ENCODE measurements at places on chromosomes 2 and 18.

- DNase-seq, result no peak
These were observed 22.7 kb downstream of the MTHFD2 start for GRCh38 chr2:74221091-74221490.

DNA sequence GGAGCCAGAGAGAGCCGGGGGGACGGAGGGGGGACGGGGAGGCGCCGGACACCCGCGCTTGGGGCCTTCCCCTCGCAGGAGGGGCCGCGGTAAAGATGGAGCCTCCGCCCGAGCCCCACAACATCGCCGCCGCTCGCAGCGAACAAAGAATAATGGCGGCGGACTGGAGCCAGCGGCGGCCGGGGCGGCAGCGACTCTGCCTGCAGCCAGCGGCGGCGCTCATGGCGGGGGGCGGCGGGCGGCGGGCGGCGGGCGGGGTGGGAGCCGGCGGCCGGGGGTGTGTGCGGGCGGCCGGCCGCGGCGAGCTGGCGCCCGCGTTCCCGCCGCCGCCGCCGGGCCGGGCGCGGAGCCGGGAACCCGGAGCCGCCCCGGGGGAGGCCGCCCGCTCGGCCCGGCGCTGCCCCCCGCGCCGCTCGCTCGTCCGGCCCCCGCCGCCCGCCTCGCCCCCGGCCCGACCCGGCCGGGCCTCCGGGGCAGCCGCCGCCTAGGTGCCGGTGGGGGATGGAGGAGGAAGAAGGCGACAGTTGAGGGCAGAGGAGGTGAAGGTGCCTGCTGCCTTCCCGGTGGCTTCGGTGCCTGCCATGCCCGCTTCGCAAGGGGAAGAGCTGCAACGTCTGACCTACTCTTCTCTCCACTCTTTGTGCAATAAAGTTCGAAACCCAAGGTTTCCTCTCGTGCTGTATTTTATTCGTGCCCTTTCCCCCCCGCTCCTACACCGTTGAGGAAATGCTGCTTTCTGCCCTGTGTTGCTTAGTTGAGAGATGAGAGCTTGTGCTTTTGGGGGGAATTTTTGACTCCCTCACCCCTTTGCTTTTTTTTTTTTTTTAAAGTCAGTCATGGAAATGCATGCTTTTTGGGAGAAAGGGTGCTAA lies 634 bp downstream of the CREB1 start:
- peak; percentile 16 for DNase-seq

DNA sequence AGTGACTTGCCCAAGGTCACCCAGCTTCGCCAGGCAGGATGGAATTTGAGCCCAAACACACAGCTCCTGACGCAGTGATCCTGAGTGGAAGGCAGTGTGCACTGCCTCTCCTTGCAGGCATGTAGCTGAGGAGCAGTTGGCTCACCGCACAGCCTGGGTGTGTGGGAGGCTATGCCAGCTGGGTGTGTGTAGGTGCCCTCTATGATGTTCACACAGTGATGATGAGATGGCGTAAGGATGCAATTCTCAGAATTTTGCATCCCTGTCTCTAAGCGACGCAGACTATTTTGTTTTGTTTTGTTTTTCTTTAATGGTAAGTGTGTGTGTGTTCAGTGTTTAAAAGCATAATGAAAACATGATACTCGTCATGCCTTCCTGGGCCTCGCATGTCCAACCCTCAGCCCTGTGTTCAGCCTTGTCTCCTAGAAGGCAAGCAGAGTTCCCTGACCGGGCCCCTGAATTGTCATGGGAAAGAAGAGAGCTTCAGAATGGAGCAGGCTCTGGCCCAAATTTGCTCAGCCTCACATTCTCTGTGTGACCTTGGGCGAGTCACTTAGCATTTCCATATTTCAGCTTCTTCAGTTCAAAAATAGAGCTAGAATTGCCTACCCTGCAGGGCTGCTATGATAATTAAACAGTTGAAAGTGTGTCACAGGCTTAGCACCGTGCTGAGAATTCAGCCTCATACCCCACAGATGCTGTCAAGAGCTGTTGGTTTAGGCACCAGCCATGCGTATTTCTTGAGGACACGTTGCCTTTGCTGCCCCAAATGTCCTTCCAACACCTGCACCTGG lies 603.6 kb upstream of the RAB6C start:
- no peak for DNase-seq

- DNase-seq, result no peak
These were observed 15.2 kb upstream of the FZD5 start for GRCh38 chr2:207784898-207785297.

- no peak for DNase-seq
These were observed 138.1 kb downstream of the DNAH6 start for GRCh38 chr2:84654414-84654813.

Data from stimulated activated CD8-positive, alpha-beta memory T cell treated with anti-CD3 and anti-CD28 coated beads, Interleukin-4, amount 100 ng/mL, for 1 hour (primary cell).